ENCODE measurements at places on chromosomes 3 and 15. TPM values are rescaled to one million over a fixed set of nuclear protein-coding genes. Genes with fewer than 3 reads are reported as not detected.
A peak's percentile ranks its signal among the peaks of the same experiment; 100 is the strongest.

Gene PP2D1
- not detected for total RNA-seq

Gene MAGI1
- 30.6 TPM for total RNA-seq

Gene EPHA3
- total RNA-seq, result 8.7 TPM

Gene GP9
- not detected for total RNA-seq

Gene GREM1
- not detected for total RNA-seq

Gene GOLGA8N
- total RNA-seq, result 14.4 TPM

- no peak overlapping the region for H3K4me3 ChIP-seq
- no peaks in the 10 kb centered on the region for H3K36me3 ChIP-seq
- H3K4me1 ChIP-seq, result peaks cover 8% of the 10 kb centered on the region
- no peaks in the 10 kb centered on the region for H3K27me3 ChIP-seq
Measured at GRCh38 chr15:44734839-44735481, 1.4 kb upstream of the TRIM69 start.

- H3K4me3 ChIP-seq, result no peak overlapping the region
- no peak for DNase-seq
- H3K4me1 ChIP-seq, result no peaks in the 10 kb centered on the region
- no peaks in the 10 kb centered on the region for H3K36me3 ChIP-seq
- H3K27ac ChIP-seq, result peak overlapping the region; percentile 96
Measured at GRCh38 chr15:31214158-31214863, 112.3 kb upstream of the KLF13 start.

GRCh38 chr3:186930641-186931531 is 560 bp downstream of the ST6GAL1 start:
- peaks cover 15% of the 10 kb centered on the region for H3K4me1 ChIP-seq
- H3K4me3 ChIP-seq, result peak overlapping the region; percentile 77
- peaks cover 5% of the 10 kb centered on the region for H3K36me3 ChIP-seq
- peak overlapping the region; percentile 89 for H3K27ac ChIP-seq
